Adrenal gland (tissue), 19 donors: ENCODE measurements at places on chromosomes 11 and 22. TPM values are rescaled to one million over a fixed set of nuclear protein-coding genes. Genes with fewer than 3 reads are reported as not detected.
A peak's percentile ranks its signal among the peaks of the same experiment; 100 is the strongest.

The MOGAT2 gene
- total RNA-seq, result not detected

The SPCS2 gene
- total RNA-seq, result 38.6 TPM

DNA sequence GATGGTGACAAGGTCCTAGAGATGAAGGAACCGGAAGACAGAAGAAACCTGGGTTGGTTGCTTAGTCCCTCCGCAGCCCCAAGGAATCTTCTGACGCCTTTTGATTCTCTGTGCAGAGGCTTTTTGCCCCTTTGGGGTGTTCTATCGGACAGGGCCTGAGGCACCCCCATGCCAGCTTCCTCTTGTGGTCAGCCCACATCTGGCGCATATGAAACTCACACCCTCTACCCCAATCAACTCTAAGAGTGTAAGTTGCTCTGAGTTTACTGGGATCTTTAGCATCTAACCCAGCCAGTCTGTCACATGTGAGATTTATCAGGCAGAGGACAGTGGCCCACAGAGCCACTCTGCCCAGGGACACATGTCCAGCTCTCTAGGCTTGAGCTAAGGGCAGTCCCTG, 17.4 kb downstream of the RASD2 start:
- H3K27me3 ChIP-seq, result no peaks in the 10 kb centered on the region
- H3K36me3 ChIP-seq, result no peaks in the 10 kb centered on the region
- DNase-seq, result no peak

DNA sequence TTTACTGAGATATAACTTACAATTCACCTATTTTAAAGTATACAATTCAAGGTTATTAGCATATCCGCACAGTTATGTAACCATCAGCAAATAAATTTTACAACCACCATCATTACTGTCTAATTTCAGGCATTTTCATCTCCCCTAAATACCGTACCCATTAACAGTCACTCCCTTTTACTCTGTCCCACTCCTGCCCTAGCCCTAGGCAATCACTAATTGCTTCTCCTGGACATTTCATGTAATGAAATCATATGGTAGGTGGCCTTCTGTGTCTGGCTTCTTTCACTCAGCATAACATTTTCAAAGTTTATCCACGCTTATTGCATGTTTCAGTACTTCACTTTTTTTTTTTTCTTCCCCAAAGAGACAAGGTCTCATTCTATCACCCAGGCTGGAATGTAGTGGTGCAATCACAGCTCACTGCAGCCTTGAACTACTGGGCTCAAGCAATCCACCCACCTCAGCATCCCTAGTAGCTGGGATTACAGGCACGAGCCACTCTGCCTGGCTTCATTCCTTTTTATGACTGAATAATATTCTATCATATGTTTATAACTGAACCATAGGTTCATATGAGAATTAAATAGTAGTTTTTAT, 61.4 kb upstream of the CHRM4 start:
- H3K27ac ChIP-seq, result no peak overlapping the region
- no peak overlapping the region for H3K4me3 ChIP-seq
- peak; percentile 35 for DNase-seq
- H3K36me3 ChIP-seq, result no peaks in the 10 kb centered on the region

DNA sequence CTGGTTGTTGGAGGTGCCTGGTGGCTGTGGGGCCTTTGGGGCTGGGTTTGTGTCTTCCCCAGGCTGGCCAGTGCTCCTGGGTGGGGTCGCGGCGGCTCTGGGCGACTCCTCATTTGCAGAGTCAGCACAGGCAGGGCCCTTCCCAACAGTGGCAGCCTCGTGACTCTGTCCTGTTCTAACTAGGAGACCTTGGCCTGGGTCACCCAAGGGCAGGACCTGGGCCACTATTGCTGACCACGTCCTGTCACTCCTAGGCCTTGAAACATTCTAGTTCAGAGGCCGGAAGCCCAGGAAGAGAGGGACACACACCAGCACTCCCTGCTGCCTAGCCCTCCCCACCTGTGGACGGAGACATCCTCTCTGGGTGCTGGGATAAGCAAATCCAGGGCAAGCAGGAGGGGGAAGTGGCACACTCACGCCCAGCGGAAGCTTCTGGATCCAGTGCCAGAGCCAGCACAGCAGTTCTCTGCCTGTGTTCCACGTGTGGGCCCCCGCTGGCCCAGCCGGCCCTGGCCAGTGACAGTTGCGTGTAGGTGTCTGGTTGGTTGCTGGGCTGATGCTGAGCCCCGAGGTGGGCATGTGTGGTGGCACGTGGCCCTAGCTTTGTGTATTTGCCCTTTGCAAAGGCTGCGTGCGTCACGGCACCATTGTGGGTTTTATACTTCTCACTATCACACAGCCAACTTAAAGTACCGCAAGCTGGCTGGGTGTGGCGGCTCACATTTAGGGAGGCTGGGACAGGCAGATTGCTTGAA, 4.3 kb upstream of the CHID1 start:
- peaks cover 30% of the 10 kb centered on the region for H3K4me1 ChIP-seq
- H3K27me3 ChIP-seq, result no peaks in the 10 kb centered on the region
- no peaks in the 10 kb centered on the region for H3K36me3 ChIP-seq

DNA sequence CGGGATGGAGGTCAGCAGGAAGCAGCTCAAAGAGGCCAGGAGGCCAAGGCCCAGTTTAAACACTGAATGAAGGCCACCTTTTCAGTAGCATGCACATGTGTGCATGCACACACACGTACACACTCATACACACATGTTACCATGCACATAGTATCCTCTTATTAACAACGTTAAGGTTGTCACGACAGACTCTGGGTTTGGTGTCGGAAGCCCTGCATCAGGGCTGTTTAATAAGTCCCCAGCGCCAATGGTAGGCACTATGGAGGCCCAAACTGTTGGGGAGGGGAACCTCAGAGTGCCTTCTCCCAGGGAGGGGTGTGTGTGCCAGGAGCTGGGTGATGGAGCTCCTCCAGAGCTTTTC, 39.5 kb upstream of the ADA2 start:
- DNase-seq, result no peak
- H3K27ac ChIP-seq, result no peak overlapping the region
- no peaks in the 10 kb centered on the region for H3K36me3 ChIP-seq
